ENCODE measurements at places on chromosomes 1 and 21.

- peak; percentile 97 for DNase-seq
These were observed at the start of gene CREB3L4 for GRCh38 chr1:153967107-153967999. Gene CREB3L4 (plus strand): TSS chr1:153967902. CDS start chr1:153968526, 624 bp downstream.

- DNase-seq, result peak; percentile 71
These were observed 728 bp downstream of the OTUD7B start for GRCh38 chr1:150009604-150010392.

- DNase-seq, result peak; percentile 67
These were observed 138.2 kb downstream of the ZNF326 start for GRCh38 chr1:90133133-90133532.

DNA sequence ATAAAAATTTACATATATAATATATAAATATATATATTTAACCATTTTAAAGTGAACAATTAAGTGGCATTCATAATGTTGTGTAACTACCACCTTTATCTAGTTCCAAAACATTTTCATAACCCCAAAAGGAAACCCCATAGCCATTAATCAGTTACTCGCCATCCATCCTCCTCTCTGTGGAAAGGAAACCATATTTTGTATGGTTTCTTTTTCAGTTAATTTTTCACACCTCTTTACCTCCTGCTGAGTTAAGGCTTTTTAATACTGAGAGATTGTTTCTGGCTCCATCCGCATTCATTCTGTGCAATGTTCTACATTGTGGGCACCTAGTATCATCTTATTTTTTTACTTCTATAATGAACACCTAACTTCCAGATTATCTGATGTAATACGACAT is 512.1 kb downstream of the LMO4 start:
- no peak for DNase-seq

GRCh38 chr1:235648954-235649367 is 623 bp downstream of the GNG4 start:
- DNase-seq, result peak; percentile 88

DNA sequence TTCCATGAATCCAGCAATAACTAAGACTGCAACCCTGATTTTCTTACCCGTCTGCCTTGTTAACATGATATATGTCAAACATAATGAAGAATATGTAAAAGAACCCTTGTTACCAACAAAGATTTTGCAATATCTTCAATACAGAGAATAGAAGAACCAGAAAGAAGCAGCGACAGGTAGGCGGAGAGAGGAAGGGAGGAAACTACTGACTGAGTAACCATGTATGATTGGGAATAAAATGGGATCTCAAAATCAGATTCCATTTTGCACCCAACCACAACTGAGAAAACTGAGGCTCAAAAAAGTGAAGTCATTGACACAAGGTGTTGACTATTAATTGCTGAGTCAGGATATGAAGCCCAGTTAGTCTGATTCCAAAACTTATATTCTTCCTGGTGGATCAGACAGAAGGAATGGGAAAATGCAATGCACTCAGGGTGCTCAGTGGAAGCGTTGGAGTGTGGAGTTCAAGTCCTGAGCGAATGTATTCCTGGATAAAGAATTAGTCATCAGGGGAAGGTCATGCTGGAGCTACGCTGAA is 293.3 kb upstream of the GREM2 start:
- no peak for DNase-seq

- no peak for DNase-seq
These were observed 8.3 kb downstream of the GFI1 start for GRCh38 chr1:92478393-92478792.

DNA sequence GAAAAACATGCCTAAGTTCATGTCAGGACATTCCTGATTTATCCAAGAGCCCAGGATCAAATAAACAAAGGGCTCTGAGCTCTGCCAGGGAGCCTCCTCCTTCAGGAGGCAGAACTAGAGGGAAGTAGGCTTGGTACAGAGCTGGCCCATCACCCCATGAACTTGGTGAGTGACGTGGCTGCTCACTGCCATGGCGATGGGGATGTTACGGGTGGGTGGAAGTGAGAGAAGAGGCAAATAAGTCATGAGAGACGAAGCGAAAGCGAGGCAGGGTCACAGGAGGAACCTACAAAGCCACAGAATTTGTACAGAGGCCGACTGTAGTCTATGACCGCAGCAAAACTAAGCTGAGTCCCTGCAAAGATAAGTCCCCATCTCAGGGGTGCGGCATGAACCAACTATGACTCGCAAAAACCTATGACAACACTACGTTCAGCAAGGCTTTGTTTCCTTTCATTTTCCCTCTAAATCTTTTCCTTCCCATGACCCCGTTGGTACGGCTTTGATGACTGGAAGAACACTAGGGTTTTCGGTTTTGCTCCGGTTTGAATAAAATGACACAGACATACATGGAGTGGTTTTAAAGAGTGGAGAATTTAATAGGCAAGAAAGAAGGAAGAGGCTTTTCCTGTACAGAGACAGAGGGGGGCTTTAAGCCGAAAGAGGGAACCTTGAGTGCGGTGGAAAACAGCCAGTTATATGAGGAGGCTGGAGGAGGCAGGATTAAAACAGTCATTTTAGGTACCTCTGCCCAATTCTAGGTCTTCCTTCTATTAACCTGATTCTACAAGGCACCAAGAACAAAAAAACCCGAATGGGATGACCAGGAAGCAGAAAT is 74.1 kb downstream of the CD46 start:
- no peak for DNase-seq

DNA sequence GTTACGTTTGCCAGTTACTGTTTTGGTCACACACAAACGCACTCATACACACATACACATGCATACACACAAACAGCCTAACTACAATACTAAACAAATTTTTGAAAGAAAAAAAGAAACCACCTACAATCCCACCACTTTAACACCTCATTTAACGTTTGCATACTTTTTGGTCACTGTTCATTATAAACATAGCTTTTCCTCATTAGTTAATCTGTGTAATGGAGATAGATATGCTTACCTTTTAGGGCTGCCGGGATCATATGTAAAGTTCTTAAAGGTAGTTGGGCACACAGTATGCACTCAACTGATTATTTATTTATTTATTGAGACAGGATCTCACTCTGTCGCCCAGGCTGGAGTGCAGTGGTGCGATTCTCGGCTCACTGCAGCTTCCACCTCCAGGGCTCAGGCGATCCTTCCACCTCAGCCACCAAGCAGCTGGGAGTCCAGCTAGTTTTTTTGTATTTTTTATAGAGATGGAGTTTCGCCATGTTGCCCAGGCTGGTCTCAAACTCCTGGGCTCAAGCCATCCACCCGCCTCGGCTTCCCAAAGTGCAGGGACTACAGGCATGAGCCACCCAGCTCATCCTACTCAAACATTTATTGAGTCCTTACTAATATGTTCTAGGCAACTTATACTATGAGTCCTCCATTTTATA is 677 bp upstream of the BCL10 start:
- DNase-seq, result no peak

- peak; percentile 75 for DNase-seq
These were observed 1.0 kb upstream of the PIGV start for GRCh38 chr1:26786437-26787380.

DNA sequence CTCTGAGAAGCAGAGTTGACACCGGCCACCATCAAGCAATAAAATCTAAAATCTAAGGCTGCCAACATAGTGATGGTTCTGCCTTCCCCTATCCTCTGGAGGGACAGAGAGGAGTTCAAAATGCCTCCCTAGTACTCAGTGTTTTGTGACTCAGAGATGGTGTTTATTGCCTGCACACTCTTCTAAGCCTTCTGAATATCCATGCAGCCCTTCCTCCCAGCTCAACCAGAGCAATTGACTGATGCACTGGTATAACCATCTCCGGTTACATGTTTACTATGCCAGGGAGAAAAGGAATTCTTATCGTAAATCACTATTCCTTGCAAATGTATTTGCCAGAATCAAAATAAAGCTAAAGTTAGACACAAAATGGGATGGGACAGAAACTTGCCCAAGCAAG is 132.9 kb upstream of the RAB4A start:
- DNase-seq, result no peak

GRCh38 chr1:245133995-245134715 is 20.6 kb upstream of the KIF26B start:
- no peak for DNase-seq

- peak; percentile 47 for DNase-seq
These were observed 5.7 kb downstream of the TPM3 start for GRCh38 chr1:154186177-154186576.

GRCh38 chr1:55257958-55258357 is 42.8 kb upstream of the USP24 start:
- no peak for DNase-seq

DNA sequence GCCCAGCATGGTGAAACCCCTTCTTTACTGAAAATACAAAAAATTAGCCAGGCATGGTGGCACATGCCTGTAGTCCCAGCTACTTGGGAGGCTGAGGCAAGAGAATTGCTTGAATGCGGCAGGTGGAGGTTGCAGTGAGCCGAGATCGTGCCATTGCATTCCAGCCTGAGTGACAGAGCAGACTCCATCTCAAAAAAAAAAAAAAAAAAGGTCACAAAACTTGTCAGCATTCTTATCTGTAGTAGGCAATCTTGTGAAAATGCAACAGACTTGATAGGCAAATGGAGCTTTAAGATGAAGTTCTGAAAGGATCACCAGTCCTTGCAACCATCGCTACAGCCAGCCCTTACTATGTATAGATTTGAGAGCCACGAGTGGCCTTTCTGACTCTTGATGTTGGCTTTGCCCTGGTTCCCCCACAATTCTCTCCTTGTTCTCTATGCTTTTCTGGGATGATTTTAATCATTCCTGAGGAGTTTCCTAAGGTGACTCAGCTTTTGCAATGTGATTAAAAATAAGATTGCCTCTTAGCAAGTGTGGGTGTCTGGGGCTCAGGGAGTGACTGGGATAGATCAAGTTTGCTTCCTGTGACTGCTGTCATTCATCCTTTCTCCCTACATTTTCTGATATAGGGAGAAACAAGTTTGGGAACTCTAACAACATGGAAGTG is 7.1 kb upstream of the MAP1LC3C start:
- no peak for DNase-seq

DNA sequence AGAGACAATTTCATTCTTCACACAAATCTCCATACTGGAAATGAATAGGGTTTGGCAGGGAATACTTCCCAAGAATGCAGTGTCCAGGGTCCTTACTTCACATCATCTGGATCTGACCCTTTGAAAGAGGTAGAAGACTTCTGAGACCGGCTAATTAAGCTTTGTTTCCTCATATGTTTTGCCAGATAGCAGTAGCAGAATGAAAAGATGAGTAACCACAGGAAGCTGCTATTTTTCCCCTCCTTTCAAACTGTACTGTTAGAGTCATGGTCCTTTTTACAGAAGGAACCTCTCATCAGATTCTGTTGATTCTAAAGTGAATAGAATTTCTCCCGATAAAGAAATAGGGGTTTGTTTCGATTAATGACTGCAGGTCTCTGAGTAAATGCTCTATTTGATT is 1.4 kb upstream of the OLFML3 start:
- DNase-seq, result no peak

DNA sequence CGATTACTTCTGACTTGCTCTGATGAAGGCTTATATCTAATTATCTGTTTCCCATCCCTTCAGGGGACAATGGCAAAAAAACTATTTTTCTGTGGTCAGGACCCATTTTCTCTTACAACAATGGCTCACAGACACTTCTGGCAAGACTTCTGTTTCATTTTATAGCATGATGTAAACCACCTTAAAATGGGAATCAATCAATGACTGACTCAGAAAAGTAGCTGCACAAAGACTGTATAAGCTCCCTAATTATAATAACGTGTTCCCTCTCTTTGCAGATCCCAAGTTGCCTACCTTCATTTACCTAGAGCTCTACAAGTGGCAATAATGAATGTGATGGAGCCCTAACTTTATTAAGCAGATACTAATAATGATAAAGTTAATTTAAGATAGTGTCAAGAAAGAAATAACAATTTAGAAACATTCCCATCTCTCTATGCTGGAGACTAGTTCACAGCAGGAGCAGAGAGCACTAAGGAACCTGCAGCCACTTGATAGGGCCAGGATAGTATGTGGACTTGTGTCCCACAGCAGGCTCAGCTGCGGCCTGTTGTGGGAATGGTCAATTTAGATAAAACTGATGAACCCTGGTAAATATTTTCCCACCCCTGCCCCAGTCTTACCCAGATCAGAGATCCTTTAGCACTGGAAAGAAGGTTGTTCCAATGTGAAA is 538 bp downstream of the GBP2 start:
- no peak for DNase-seq

DNA sequence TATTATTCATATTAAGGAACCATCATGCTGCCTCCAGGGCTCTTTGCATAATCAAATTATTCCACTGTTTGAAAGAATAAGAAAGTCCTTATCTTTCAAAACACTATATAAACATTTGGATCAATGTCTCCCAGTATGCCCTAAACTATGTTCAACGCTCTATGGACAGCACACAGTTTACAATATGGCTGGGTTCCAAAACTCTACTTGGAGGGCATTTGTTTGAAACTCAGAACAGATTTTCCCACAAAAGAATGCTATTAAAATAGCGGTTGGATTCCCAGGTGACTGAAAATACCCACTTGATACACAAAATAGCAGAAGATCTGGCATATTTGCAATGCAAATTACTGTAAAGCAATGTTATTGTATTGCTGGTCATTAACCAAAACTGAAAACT is 3.2 kb downstream of the HAO2 start:
- no peak for DNase-seq

GRCh38 chr1:153770797-153771196 is 4.4 kb upstream of the SLC27A3 start:
- no peak for DNase-seq

GRCh38 chr1:87754139-87754538 is 425.5 kb downstream of the LMO4 start:
- DNase-seq, result no peak

DNA sequence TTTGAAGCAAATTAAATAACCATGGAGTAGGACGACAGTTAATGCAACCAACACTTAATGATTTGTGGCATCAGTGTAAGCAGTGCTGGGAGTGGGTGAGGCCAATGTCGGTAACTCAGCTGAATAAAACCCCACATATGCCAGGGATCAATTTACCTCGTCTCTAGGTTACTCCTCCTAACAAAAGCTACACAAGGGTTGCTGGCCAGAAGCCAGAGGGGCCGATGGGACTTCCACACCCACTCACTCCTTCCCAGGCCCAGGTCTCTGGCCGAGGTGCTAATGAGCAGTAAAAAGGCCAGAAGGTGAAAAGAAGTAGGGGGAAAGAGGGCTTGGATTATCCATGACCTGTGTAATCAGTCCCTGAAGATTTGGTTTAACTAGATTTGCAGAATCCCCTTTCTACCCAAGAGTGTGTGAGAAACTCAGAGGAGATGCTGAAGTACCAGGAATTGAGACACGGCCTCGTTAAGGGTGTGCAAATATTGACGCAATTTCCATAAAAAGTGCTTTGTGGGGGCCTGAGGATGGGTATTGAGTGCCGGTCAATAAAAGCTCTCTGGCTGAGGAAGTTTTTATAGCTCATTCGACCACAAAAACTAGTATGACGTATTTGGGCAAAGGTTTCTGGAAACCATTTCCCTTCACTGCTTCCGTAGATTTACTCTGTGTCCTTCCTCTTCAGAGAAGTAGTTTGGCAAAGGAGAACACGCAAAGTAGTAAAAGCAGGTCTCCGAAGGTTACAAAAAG is 145.5 kb downstream of the TBX15 start:
- DNase-seq, result no peak

- no peak for DNase-seq
These were observed 58.6 kb upstream of the ATP1A1 start for GRCh38 chr1:116314305-116314919.
